ENCODE measurements at places on chromosomes 1 and 21.

GRCh38 chr1:26412180-26412840, 1.7 kb downstream of the LIN28A start:
- DNase-seq, result no peak

- DNase-seq, result no peak
These were observed 17.9 kb upstream of the MPL start for GRCh38 chr1:43319766-43320165.

DNA sequence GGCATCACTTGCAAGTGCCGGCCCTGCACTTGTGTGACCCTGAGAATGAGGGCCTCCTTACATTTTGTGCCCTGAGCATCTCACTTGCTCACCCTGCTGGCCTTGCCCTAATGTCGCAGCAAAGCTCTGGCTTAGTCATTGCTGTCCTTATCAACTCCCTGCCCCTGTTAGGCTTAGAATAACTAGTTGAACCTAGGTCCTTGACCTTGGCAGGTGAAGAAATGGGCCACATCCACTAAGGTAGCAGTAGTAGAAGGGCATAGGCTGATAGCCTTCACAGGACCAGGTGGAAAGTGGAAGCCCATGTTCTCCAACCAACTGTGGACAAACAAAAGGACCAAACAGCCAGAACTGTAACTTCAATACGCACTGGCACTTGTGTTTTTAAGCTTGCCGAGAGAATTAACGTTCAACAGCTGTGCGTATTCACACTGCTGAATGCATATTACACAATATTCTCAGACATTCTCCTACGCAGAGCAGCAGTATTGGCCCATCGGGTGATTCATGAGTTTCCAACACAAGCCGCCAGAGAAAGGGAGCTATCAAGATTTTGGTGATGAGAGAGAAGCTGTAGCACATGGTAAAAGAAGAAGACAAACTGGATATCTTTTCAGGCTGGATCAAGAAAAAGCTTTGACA, 27.7 kb upstream of the PTGFRN start:
- DNase-seq, result no peak

DNA sequence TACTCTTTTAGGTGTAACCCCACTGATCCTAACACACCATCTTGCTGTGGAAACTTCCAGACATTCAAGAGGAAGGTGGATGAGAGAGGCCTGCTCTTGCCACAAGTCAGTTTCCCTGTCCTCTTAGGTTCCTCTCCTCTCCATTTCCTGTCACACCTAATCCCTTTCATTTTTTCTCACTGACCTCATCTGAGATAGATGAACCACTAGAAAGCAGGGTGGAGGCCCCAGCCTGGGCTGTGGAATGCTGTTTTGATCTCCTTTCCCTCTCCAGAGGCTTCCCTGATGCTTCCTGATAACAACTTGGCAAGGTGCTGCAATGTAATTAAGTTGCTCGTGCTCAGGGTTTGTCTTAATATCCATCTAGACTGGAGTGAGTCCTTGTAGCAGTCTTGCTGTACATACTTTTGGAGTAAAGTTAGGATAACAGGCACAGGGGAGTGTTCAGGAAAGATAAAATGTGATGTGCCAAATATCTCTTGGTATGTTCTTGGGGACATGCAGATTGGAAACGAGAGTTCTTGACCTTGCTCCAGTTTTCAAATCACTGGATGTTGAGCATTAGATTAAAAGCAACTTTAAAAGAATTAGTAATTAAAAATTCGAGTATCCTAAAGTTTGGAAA, 11.2 kb downstream of the LRRC42 start:
- no peak for DNase-seq

DNA sequence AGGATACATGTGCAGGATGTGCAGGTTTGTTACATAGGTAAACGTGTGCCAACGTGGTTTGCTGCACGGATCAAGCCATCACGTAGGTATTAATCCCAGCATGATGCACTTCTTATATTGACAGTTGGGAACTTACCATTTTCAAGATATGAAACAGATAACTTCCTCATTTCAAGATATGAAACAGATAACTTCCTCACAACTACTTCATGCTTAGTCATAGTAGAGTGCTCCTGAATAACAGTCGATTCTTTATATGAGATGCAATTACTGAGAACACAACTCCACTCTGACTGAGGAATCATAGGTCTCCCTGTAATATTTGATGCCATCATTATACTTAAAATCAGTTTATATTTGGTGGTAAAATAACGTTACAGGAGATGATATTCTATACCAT, 1124.3 kb downstream of the AMY1C start:
- no peak for DNase-seq

DNA sequence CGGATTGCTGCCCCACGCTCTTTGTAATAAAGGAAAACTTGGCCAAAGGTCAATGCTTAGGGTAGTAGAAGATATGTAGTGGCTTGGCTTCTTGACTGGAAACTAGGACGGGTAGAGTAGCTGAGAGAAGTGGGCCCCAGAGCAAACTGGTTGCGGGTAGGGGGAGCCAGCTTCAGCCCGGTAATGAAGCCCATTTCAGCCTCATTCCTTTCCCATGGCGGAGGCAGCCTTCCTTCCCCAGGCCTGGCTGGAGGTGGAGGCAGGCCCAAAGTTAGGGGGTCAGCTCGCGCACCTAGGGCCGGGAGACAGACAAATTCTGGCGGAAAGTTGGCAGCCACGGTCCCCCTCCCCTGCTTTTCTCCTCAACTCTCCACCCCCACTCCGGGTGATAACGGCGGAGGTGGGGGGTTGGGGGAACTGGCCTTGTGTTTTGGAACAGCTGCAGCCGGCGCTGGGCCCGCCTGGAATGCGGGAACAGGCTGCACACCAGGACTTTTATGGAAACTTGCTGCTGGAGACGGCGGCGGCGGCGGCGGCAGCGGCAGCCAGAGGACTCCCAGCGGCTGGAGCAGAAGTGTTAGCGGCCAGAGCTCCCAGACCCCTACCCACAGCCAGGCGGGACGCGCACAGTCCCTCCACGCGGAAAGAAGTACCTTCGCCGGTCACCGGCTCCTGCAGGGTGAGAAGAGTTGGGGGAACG, at the start of gene NEXN:
Gene NEXN, plus strand, starts transcription at position 544 of the 700 bp plus-strand sequence. CDS start 27,483 bp downstream, outside the sequence.
- DNase-seq, result no peak

GRCh38 chr1:33331444-33332356, 10.8 kb upstream of the A3GALT2 start:
- no peak for DNase-seq

GRCh38 chr21:26124896-26125295, 45.7 kb downstream of the APP start:
- DNase-seq, result no peak

DNA sequence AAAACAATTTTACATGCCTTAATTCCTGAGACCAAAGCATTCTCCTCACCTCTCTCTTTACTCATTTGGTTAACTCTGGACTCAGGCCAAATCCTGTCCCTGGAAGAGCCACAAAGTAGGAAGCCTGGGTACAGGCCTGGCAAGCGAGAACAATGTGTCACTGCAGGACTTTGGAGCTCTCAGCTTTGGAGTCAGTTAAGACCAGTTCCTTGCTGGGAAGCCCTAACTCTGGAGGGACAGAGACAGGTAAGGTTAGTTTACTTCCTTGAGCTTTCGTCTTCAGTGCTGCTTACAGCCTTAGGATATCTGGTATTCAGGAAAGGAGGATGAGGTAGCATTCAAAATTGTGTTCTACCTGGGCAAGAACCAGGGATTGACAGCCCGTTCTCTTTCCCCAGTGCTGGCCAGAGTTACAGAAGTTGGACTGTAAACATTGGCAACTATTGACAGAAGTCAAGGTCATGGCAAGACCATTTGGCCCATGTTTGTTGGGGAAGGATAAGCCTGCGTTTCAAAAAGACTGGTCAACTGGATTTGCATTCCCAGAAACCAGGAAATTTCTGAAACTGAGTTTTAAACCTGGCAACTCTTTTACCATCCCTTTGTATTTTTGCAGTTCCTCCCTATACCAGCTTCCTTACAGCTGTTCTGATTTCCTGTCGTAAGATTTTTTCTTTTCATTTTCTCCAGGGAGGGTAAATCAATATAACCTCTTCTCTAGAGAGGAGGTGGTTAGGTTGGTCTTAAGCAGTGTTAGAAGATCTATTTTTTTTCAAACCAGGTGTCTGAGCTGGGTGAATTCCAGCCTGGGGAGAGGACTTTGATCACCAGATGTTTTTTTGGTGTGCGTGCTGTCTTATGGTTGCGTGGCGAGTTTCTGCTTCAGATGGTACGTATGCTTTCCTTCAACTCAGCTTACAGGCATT, at the start of gene C4BPB:
Gene C4BPB, plus strand, starts transcription at position 160 of the 926 bp plus-strand sequence. Its CDS starts 672 bp downstream, at position 832.
- no peak for DNase-seq

Data from activated T-helper 1 cell treated with anti-CD3 and anti-CD28 coated beads, Interleukin-2, amount 50 U/mL, for 16 hours (primary cell).